Activated T-helper 1 cell treated with anti-CD3 and anti-CD28 coated beads, Interleukin-2, amount 50 U/mL, for 16 hours (primary cell): ENCODE measurements at places on chromosomes 5 and 9.

DNA sequence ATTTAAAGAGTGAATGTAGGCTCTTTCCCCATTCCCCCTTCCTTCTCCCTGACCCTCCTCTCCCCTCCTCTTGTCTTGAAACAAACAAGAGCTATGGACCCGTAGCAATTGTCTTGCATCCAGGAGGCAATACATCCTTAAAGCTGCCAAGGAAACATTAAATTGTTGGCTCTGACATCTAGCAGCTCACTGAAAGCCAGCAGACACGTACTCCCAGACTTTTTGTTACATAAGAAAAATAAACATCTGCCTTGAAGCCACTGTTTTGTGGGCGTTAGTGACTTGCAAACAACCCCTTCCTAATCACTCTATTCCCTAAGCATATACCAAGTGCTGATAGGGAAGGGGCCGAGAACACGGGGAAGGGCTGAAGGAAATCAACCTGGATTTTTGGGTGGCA is 8.6 kb downstream of the SLC45A2 start:
- no peak for DNase-seq

DNA sequence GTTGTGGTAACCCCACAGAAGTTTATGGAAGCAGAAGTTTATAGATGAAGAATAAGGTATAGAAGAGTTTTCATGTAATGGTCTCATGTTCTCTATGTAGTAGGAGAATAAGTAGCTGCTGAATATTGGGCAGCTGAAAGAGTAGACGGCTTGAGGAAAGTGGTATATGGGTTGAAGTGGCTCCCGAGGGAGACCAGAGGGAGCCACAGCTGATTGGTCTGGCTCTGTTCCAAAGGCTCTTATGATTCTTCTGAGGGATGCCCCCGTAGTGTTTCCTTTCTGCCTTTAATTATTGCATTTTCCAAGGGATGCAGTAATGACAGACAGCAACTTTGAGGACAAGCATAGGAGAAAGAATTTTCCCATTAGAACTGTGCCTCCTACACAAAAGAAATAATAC is 30.1 kb upstream of the TENT2 start:
- no peak for DNase-seq

DNA sequence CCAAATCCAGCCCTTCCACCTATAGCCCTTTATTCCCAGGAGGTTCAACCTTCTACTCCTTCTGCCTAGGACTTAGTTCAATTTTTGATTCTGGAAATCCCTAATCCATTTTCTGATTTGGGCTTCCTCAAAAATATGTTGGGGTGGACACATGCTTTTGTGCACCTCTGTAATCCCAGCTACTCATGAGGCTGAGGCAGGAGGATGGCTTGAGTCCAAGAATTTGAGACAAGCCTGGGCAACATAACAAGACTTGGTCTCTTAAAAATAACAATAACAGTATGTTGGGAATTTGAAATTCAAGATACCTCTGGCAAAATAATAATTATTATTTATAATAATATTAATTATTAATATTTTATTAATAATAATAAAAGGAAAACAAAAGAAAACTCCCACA is 188.7 kb upstream of the TLE4 start:
- no peak for DNase-seq

DNA sequence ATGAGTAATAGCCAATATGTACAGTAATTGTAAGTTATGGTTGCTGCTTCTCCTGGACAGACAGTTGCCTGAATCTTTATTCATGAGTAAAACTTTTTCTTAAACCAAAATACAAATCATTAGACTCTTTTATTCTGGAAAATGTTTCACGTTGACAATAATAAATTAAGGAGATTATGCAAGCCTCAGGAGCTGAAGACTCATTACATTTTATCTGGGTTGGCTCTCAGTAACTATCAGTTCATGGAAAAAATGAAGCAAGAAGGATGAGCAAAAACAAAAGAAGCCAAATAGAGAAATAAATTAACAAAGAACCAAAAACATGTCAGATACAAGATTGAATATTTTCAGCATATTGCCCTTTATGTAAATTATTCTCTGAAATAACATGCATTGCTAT is 88.9 kb upstream of the PRR16 start:
- no peak for DNase-seq

- no peak for DNase-seq
These were observed 23.2 kb upstream of the MINAR2 start for GRCh38 chr5:129724647-129725046.

- no peak for DNase-seq
These were observed 7.3 kb downstream of the SH3RF2 start for GRCh38 chr5:145943674-145944121.

DNA sequence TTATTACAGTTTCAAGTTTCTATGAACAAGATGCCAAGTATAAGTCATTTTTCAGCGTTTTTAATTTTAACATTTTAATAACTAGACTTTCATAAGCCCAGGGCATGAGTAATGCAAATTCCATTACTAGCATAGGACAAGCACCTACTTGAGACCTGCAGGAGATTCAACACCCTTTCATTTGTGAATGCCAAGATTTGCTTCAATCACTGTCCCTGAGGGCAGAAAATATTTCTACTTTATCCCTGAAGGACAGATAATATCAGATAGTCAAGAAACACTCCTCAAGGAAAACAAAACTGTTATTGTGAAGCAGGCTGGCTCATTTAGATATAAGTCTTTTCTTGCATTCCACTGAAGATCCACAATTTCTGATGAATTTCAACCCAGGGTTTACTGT is 27.7 kb upstream of the ZNF622 start:
- DNase-seq: no peak

- DNase-seq: no peak
These were observed 120.5 kb upstream of the BOD1 start for GRCh38 chr5:173736923-173737412.

GRCh38 chr9:125428902-125429467 is 167.4 kb downstream of the GAPVD1 start:
- DNase-seq: no peak

DNA sequence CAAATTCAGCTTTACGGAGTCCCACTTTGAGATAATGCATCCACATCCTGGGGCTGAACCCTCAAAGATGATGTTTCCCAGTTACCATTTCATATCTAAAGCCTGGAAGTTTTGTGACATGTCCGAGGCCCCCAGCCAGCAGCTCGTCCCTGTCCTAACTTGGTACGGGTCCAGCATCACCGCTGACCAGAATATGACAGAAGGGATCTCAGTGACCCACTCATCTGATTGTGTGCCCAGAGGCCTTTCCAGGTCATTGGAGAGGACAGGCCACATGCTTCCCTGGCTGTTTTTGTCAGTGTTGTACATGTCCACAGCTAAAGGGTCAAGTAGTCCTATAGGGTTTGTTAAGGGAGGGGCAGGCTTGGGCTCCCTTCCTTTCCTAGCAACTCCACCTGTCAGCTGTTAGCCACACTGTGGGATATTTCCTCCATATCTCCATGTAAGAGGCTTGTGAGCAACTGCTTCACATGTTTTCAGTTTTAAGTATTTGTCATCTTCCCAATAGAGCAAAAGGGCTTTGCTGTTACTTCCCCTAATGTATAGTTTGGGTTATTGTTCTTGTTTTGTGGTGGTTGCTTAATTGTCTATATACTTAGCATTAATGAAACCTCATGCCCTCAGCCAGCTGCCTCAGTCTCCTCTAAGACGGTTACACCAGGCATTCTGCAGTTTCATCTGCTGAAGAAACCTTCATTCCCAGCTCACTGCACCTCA is 33.4 kb downstream of the SECISBP2 start:
- no peak for DNase-seq

DNA sequence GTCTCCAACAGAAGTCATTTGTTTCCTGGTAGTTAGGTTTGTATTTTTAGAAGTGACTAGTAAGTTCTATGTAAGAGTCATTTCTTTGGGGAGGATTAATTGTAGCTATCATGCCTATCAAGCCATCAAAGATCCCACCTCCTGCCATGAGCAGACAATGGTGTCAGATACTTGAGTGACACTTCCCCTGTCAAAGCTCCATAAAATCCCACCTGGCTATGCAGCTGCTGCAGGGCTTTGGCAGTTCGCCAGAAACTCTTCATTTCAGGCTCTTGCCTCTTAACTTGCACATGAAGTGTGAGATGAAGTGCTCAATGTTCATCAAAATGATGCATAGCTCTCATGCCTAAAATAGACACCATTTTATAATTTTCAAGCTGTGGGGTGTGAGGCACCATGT is 312.1 kb downstream of the CDH12 start:
- no peak for DNase-seq

DNA sequence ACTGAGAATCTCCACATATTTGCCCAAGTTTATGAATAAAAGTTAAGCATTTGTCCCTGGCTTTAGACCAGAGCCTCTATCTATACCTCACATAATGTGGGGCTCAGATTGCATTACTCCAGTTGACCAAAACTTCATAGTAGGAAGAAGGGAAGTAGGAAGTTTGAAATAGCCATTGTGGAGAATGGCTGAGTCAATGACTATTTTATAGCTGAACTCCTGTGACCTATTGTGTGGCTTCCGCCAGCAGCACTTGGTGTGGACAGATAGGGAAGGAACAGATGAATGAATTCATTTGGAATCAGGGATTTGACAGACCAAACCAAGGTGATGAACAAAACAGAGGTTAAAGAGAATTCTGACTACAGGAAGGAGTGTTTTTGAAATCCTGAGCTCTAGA is 92.9 kb upstream of the LPAR1 start:
- DNase-seq: no peak

DNA sequence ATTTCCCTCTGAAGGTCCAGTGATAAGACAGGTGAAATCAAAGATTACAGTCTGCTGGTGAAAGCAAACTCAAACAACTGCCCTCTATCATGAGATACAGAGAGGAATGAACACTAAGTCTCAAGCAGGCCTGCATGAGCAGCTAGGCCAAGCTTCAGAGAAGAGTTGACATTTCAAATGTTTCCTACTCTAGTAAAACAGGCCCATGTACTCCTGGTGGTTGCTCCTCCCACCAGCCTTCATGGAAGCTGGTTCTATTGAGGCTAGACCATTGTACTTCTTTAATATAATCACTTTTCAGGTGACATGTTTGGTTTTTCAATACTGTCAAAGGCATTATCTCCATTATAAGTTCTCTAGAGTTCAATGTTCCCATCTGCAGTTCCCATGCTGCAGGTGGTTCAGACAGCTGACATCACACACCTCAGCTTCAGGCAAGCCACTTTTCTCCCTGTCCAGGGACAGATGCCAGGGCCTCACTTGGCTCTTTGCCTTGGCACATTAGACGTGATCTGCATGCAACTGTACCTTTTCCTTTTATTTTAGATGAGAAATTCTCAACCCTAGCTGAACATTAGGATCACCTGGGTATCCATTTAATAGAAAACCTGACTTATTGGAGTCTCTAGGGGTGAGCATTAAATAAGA is 89.8 kb downstream of the PIK3R1 start:
- no peak for DNase-seq

- no peak for DNase-seq
These were observed 517 bp upstream of the EXOSC2 start for GRCh38 chr9:130693101-130693425.

- DNase-seq: no peak
These were observed 20.1 kb downstream of the DAPK1 start for GRCh38 chr9:87517732-87518131.

GRCh38 chr5:149404746-149405549 is 25.9 kb upstream of the IL17B start:
- no peak for DNase-seq

- DNase-seq: no peak
These were observed 195.5 kb downstream of the FRMD3 start for GRCh38 chr9:83342731-83343130.

- DNase-seq: no peak
These were observed 126.0 kb upstream of the MAN2A1 start for GRCh38 chr5:109563739-109564138.

GRCh38 chr5:172451771-172452197 is 2.5 kb downstream of the SH3PXD2B start:
- DNase-seq: no peak

GRCh38 chr5:3852161-3852916 is 256.7 kb downstream of the IRX1 start:
- no peak for DNase-seq

- DNase-seq: no peak
These were observed 37.7 kb upstream of the CKMT2 start for GRCh38 chr5:81195335-81195929.

DNA sequence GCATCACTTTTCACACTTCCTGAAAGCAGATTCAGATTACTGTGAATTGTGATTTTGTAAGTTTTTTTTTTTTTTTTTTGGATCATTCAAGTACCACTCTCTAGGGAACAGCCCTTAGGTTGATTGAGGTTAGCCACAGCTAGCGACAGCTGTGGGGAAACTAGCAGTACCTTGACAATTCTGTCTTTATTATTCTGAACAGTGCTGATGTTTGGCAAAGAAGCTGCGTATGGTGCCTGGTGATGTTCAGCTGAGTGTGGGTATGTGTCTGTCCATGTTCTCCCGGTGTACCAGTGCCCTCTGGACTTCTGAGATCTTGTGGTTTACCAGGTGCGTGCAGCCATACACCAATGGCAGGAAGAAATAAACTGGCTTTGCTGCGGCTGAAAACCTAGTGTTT is 117.3 kb upstream of the PLPPR1 start:
- no peak for DNase-seq

- no peak for DNase-seq
These were observed 53.5 kb downstream of the KCNIP1 start for GRCh38 chr5:170557314-170557713.

DNA sequence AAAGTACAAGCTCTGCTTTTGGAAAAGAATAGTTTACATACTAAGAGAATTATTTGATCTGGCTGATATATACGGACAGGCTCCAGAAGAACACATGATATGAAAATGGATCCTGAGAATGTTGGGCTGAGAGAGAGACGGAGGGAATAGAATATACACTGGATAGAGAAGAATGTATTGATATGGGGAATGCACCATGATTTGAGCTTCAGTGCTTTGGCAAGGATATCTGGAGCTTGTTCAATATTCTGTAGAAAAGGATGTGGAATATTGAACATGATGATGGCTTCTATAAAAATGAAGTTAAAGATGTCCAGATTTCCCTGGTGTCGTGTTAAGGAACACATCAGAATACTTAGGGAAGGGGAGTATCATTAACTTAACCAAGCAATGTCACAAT is 280.5 kb upstream of the VLDLR start:
- DNase-seq: no peak

GRCh38 chr5:58002323-58002722 is 457.6 kb downstream of the PLK2 start:
- DNase-seq: no peak

GRCh38 chr9:3214741-3215140 is 311.1 kb downstream of the RFX3 start:
- DNase-seq: no peak
